Hindlimb muscle (tissue), 1 donor: ENCODE measurements at places on chromosomes 1 and 21.

DNA sequence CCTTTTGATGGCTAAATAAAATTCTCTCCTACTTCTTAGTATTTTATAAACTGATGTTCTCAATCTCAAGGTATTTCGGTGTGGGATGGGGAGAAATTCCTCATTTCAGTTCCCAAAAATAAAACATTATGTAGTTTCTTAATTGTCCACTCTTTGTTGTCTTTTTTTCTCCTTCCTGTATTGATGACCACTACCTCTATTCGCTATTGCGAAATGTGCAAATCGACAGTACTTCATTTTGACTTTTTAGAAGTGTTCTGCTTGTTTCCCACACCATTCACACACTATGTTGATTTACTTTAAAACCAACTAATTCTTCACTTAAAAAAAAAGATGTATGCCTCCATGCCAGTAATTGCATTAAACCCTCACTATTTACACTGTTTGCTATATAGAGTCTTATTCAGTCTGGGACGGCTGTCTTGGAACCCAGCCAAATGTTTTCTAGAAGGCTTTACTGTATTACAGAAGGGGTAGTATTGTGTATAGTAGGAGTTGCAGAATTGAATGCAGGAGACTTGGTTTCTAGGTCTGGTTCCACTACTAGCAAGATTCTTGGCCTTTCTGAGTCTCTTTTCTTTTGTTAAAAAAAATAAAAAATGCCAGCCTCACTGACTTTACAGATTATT is 5.6 kb downstream of the RNF2 start:
- DNase-seq = no peak

DNA sequence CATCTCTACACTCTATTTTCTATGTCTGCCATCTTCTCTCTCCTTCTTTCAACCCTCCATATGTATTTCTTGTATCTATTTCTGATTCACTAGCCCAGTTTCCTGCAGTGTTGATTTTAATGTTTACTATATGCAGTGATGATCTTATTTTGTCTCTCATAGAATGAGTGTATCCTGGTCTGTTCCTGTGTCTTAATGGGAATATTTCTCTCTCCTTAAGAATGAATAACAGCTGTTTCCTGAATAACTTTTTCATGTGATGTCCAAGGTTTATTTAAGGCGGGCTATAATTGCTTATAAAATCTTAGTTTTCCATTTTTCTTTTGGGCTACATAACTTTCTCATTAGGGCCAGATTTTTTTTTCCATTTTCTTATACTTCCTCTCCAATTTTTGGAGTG is 144.5 kb downstream of the C1orf21 start:
- no peak for DNase-seq

GRCh38 chr1:1599030-1599934 is 653 bp downstream of the FNDC10 start:
- DNase-seq = no peak

DNA sequence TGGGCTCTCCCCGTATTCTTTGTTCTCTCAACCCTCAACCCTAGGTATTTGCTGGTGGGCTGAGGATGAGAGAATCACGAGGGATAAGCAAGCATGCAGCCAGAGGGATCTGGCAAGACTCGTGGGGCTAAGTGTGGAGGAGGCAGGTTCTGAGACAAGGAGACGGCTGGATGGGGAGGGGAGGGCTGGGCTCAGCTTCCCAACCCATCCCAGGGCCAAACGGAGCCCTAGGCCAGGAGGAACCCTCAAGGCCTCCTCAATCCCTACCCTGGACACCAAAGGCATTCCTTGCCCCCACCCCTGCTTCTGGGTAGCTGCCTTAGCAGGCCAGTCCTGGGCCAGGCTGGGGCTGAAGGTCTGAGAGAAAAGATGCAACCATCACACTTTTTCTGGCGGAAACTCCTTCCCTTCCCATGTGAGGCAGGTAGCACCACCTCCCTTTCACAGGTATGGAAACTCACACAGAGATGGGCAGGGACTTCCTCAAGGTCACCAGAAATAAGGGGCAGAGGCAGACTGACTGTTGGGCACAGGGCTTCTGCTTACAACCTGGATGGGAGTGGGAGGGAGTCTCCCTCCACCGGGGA is 6.2 kb downstream of the MEF2D start:
- DNase-seq = no peak

GRCh38 chr1:161484613-161485012 is 20.6 kb upstream of the FCGR2A start:
- DNase-seq = no peak
